Erythroblast (primary cell): ENCODE measurements at places on chromosomes 7 and 10.

DNA sequence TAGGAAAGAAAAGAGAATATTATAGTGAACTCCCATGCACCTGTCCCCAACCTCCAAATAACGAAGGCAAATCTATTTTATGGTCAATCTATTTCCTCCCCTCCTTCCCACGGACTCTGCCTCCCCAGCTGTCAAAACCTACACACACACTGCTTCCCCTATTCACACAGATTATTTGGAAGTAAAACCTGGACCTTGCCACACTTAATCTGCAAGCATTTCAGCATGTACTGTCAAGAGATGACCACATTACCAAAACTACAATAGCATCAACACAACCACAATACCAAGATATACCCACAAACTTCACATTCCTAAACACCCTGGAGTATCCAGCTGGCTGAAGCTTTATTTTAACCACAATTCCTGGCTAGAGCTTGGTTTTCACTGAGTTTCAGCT is 27.8 kb upstream of the KCNK18 start:
- no peak for DNase-seq

GRCh38 chr10:109647627-109648026 is 275.7 kb downstream of the XPNPEP1 start:
- DNase-seq, result no peak

DNA sequence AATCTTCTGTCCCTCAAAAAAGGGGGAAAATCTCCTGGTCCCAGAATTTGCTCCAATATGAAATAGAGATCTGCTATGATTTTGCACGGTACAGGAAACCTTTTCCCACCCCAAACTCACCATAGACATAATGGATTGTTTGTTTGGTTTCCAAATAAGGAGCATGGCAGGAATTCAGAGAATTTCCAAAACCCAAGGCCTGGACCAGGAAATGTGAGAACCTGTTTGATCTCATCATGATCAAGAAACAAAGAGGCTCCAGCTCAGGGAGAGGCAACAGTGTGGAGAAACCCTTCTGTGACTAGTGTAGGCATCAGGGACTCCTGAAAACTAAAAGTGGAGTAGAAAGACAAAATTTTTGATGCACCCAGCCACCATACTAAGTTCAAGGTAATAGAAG is 1548.1 kb upstream of the LRRTM3 start:
- DNase-seq, result no peak

DNA sequence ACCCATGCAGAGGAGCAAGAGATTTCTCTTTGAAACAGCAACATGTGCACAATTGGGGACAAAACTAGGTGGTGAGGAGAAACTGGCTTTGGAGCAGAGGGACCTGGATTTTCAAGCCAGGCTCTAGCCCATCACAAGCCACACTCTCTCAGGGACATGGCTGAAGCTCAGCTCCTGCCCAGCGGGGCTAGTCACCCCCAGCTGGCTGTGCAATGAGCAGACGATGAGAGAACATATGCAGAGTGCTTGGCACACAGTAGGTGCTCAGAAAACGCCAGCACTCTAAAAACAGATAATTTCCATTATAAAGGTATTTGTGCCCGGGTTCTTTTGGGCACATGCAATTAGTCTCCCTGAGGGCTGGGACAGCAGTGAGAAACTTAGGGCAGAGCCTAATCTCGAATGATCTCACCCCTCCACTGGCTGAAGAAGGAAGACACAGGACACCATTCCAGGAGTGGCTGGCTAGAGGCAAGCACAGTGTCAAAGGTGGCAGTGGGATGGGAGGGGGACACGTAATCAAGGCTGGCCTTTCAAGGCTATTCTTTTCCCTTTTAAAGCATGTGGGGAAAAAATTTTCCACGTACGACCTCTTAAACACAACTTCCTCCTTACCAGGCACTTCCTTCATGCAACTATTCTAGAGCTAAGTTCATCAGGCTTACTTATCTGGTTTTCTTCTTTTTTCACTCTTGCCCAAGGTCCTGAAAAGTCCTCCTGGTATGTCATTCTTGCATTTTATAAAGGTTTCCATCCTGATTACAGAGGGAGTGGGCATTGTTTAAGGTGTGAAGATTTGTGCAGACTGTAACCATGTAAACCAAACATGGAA is 15.1 kb downstream of the FAM53B start:
- DNase-seq, result peak; percentile 28

DNA sequence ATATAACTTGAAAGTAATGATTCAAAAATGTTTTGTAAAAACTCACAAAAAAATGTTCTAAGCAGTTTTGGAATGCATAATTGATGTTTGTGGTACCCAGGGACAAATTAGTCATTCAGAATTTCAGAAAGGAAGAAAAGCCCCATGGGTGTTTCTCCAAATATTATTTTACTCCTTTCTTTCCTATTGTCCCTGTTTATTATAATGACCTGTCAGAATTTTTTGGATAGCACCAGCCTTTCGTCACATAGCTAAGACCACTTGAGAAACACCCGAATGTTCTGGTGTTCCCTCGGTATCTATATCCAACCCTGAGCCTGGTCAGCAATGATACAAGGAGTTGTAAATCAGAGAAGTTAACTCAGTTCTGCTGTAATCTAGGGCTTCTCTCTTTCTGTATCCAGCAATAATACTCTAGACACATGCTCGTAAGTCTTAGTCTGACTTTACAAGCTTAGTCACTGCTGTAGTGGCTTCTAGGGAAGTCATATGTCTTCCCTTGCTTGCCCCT is 64.8 kb upstream of the MEOX2 start:
- no peak for DNase-seq

DNA sequence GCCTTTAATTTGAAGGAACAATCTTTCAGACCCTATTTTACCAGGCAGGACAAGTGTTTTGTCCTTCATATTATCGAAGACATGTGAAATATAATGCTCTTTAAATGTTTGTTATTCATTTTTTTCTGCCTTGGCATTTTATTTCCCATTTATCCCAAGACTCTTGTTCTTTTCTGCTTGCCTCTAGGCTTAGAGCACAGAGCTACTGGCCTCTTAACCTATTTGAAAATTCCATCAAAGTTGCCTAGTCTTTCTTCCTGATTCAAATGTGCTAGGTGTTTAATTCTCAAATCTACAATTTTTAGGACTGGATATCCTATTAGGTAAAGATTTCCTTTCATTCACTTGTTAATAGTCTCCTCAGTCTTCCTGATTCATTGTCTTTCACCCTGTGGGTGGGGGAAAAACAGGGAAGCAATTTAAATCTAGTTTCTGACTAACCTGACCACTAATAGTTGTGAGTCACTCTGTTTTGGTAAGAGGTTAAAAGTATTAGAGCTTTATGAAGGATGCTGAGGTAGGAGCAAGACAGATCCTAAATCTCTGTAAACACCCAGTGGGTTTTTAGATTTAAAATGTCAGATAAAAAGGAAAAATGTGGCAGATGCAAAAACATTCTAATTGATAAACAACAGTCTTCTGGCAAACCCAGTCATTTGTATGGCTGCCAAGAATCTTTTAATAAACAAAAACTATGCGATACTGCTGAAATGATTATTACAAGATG is 1.5 kb downstream of the LIPK start:
- DNase-seq, result no peak

DNA sequence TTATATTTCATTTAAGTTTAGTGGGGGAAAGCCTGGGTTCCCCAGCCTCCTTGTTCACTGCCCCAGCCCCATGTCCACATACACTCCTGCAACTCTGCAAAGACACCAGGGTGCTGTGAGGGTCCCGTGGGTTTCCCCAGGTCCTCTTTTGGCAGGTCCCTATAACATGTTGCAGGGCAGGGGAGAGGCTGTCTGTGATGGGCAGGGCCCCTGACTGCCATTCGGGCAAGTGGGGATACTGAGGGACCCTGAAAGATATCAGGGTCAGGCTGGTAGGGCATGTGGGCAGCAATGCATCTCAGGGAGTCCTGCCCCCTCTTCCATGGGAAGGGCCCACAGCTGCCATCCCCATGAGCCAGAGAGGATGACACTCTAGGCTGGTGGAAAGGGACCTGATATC is 28.4 kb downstream of the RASGEF1A start:
- DNase-seq, result no peak

- DNase-seq, result peak; percentile 58
These were observed at the start of gene ZPBP for GRCh38 chr7:50092579-50093491. ZPBP (minus strand) TSS chr7:50093246; CDS start chr7:50093194, 52 bp downstream.

DNA sequence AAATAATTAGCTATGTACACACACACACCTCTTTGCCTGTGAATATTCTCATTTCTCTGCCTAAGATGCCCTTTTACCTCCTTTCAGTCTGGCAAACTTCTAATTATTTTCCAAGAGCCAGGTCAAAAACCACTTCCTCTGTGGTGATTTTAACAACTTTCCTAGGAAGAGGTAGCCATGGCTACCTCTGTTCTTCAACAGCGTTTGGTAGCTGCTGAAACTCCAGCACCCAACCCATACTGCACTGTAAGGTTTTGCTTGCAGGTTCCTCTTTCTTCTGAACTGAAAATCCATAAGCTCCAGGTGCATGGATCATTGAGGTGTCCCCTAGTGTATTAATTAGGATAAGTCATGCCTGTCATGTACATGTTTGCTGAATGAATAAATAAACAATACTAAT is 25.6 kb downstream of the NRCAM start:
- no peak for DNase-seq

GRCh38 chr7:99588868-99589267 is 9.2 kb upstream of the TMEM225B start:
- no peak for DNase-seq

DNA sequence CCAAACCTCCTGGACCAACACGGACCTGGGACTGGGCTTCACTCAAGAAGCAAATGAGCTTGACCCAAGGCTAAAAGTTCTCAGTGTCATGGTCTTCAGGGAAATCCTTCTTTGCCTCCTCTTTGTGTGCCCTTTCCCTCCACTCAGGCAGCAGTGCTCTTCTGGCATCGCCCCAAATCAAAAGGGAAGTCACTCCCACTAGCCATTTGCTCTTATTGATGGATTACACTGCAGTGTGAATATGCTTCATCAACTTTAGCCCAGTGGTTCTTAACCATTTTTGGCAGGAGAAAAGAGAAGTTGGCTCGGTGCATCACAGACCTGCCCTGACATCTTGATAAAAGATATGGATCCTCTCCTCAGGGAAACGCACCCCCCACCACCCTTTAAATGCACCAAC is 19.2 kb upstream of the IKZF1 start:
- DNase-seq, result no peak

DNA sequence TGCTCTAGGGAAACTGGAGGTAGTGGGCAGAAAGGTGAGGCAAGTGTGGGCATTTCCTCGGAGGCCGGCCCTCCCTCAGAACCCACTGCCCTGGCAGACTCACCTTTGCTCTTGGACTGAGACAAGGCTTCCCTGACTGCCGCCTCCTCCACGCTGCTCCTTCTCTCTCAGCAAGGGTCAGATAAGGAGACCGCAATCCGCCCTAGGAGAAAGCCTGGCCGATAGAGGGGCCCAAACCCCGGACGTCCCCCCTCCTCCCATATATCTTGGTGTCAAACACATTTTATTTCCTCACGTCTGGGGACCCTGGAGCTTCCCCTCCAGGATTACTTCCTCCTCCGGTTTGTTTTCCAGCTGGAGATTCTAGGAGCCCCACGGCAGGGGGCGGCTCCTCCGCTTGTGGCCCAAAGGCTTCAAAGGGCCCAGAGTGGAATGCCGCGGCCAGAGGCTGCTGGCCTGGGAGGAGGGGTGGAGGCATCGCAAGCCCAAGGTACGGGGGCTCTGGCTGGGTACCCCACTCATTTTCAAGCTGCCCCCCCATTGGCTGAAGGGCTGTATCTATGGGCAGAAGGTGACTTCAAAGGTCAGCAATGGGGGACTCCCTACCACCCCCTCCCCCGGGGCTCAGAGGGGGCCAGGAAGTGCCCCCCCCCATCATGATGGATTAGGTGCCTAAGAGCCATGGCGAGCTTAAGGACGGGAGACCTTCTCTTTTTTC is 31.7 kb upstream of the LBX1 start:
- DNase-seq, result no peak

GRCh38 chr7:135959646-135960363 is 17.4 kb downstream of the MTPN start:
- DNase-seq, result no peak

DNA sequence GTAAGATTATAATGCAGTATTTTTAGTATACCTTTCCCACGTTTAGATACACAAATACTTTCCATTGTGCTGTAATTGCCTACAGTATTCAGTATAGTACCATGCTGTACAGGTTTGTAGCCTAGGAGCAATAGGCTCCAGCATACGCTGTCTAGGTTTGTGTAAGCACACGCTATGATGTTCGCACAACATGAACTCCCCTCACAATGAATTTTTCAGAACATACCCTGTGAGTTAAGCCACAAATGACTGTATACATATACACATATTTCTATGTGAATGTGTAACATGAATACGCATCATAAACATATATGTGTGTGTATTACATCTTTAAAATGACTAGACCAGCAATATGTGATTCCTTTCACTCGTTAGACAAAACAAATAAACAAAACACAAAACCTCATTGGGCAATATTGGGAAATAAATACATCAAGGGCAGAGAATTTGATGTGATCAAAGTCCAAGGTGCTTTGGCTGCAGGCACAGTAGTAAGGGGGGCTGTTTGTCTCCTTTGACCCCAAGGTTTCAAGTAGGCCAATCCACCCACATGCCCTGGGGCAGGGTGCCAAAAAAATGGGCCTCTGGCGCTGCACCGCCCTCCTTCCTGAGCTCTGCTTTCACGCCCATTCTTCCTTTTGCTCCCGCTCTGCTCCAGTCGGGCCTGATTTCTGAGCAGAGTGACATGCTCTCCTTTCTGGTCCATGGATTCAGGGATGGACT is 33.9 kb downstream of the CHN2 start:
- DNase-seq, result no peak

DNA sequence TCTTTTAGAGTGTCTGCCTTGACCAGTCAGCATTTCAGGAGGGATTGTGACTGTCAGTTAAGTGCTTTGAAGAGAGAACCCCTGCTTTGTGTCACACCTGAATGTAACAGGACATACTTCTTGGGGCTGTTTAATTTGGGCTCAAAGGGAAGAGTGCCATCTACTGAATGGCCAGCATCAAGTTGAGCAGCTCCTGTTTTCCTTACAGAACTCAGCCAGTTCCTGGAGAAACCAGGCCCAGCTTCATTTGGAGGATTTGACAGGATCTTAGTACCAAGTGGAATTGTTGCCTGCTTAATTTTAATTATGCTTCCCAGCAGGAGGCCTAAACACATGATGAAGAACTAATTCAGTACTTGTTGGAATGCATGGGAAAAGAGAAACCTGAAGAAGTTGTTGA is 8.3 kb downstream of the ADD3 start:
- DNase-seq, result peak; percentile 47

- peak; percentile 25 for DNase-seq
These were observed 470.0 kb downstream of the SUGCT start for GRCh38 chr7:40604601-40605438.
